DMS79 treated with DMSO at 0.1 percent for 48 hours (cell line): ENCODE measurements at places on chromosomes 13 and 19.

DNA sequence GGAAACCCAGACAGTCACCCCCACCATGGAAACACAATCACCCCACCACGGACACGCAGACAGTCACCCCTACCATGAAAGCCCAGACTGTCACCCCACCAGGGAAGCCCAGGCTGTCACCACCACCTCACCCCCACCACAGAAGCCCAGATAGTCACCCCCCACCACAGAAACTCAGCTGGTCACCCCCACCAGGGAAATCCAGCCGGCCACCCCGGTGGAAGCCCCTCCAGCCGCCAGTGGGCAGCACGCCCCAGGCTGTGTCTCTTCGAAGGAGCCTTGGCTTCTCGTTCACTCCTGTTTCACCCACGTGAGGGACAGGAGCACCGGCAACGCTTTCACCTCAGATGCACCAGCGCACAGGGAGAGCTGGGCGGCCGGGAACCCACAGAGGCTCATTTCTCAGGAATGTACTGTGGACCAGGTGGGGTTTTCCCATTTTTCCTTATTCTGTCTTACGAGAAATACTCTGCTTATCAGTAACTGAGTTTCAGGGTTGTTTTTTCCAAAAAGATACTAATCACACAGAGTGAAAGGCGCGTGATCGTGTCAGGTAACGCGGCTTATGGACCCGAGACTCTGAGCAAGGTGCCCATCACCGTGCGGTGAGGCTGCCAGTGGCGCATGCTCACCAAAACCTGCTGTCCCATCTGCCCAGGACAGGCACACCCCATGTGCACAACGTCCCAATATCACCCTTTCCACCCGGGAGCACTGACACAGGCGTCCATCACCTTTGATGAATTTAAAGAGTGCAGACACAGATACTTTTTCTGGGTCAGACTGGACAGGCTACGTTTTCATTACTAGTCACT is 28.0 kb downstream of the CARS2 start:
- no peak for DNase-seq

DNA sequence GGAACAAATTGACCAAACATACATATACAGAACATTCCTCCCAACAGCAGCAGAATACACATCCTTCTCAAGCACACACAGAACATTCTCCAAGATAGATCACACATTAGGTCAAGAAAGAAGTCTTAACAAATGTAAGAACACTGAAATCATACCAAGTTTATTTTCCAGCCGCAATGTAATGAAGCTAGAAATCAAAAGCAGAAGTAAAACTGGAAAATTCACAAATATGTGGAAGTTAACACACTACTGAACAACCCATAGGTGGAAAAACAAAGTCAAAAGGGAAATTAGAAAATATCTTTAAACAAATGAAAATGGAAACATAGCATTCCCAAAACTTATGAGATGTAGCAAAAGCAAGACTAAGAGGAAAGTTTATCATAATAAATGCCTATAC is 692.6 kb downstream of the DIAPH3 start:
- no peak for DNase-seq

DNA sequence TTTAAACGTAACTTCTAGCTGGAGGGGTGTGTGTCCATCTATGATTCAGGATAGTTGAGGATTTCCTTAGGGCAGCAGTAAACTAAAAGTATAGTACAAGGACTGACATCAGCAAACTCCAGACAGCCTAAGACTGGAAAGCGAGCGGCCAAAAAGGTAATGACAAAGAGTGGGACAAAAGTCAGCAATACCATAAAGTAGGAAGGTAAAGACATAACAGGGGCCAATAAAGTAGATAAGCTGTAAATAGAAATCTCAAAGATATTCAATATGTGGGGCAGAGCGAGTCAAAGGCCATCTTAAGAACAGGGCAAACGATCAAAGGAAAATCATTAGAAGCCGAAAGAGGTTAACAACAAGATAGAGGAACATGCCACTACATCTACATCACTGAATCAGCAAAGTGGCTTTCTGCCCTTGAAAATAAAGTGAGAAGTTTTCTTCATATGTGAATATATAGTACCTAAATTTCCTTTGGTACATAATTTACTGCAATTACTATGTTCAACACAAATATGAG is 167.2 kb downstream of the DIAPH3 start:
- DNase-seq, result no peak

- DNase-seq, result no peak
Observed at GRCh38 chr19:35963514-35963913, 27.3 kb downstream of the LRFN3 start.

GRCh38 chr13:113293686-113294085 is 3.4 kb upstream of the LAMP1 start:
- DNase-seq, result no peak

GRCh38 chr19:48926909-48927308 is 6.6 kb upstream of the DHDH start:
- no peak for DNase-seq

DNA sequence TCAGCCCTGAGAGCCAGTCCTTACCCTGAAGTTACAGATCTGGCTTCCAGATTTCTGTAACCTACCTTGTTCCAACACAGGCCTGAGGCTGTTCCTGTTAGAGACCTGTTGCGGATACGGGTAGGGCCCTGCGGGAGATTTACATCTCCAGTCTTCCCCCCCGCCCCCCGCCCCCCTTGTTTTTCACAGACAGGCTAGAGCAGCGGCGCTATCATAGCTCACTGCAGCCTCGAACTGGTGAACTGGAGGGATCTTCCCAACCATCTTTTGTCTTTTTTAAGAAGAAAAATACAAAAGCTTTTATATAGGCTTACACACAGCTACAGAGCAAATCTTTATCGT is 10.6 kb upstream of the CEACAM21 start:
- no peak for DNase-seq

DNA sequence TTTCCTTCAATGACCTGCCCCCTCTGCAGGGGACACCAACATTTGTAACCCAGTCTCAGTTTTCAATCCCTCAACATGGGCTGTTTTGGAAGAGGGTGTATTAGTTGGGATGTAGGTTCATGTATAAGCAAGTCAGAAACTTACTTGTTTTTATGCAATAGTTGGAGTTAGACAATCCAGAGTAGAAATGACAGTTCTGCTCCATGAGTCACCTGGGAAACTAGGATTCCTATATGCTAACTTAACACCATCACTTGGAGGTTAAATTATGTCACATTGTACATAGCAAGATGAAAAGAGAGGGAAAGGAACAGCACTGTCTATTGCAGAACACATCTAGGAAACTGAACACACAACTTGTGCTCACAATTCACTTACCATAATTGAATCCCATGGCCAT is 436.4 kb downstream of the RFC3 start:
- no peak for DNase-seq

- no peak for DNase-seq
Observed at GRCh38 chr19:7982103-7982502, 23.3 kb downstream of the ELAVL1 start.

DNA sequence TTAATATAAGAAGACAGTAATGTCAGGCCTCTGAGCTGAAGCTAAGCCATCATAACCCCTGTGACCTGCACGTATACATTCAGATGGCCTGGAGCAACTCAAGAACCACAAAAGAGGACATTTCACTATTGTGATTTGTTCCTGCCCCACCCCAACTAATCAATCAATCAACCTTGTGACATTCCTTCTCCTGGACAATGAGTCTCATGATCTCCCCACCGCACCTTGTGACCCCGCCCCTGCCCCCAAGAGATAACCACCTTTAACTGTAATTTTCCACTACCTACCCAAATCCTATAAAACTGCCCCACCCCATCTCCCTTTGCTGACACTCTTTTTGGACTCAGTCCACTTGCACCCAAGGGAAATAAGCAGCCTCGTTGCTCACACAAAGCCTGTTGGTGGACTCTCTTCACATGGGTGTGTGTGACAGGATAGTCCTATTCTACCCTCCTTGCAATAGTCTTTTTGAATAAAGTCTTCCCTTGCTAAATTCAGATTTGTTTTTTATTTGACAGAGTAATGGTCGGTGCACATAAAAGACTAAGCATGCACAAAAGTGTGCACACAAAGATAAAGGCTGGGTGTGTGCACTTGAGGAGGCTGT is 14.0 kb downstream of the CD70 start:
- no peak for DNase-seq

DNA sequence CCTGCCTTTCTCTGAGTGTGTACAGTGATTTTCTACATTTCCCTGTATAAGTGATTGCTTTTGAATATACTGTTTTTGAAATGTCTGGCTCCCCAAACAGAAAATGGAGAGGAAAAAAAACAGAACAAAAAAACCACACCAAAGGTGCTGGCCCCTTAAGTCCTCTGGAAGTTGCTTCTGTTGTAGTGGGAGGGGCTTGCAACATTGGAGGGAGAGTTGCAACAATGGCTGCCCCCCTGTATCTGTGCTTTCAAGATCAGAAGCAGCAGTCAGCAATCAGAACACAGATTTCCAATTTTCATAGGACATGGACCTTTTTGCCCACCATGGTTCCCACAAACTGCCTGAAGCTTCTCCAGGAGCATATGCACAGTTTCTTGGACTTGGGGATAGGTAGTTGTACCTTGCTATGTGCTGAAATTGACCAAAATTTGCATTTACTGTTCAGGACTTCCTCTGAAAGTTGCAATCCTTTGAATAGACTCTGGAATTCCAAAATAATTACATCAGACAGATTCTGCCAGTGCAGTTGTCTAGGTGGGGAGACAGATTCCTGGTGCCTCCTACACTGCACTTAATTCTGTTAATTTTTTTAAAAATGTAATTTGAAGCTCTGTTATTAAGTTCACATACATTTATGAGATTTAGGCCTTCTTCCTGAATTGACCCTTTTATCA is 13.8 kb downstream of the BIVM start:
- no peak for DNase-seq

DNA sequence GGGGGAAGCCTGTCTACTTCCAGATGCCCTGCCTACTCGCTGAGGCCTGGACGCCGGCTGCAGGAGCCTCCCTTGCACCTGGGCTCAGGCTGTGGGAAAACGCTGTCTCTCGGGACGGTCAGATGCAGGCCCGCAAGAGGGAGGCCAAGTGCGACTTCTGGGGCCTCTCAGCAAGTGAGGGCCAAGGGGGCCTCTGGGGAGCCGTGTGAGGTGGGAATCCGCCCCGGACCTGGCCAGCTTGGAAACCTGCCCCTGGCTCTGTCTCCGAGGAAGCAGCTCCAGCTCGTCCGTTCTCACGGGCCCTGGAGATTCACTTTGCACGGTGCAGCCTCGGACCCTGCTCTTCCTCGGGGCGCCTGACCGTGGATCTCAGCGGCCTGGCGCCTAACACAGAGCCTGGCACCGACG is 11.4 kb upstream of the CRTC1 start:
- DNase-seq, result no peak

GRCh38 chr19:46926170-46927071 is 65.6 kb downstream of the ARHGAP35 start:
- no peak for DNase-seq

- no peak for DNase-seq
Observed at GRCh38 chr13:44302233-44302632, 71.4 kb upstream of the SERP2 start.

DNA sequence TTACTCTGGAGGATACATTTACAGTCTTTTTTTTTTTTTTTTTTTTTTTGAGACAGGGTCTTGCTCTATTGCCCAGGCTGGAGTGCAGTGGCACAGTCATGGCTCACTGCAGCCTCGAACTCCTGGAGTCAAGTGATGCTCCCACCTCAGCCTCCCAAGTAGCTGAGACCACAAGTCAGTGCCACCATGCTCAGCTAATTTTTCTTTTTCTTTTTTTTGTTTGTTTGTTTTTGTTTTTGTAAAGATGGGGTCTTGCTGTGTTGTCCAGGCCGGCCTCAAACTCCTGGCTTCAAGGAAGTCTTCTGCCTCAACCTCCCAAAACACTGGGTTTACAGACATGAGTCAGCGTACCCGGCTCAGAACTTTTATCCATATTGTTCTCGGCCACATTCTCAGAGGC is 64.5 kb downstream of the INSR start:
- no peak for DNase-seq

DNA sequence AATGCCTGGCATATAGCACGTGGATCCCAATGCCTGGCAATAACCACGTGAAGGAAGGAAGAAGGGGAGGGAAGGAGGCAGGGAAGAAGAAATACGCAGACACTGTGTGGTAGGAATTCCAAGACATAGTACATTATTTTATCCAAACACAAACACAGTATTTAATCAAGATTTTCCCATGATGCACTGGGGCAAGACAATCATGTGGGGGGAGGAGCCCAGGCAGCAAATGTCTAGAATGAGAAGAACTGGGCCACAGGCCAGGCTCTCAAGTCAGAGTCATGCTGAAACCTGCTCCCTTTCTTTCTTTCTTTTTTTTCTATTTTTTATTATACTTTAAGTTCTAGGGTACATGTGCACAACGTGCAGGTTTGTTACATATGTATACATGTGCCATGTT is 717.9 kb downstream of the UQCRFS1 start:
- no peak for DNase-seq

- DNase-seq, result no peak
Observed at GRCh38 chr19:54383330-54383729, 18.6 kb upstream of the LAIR1 start.

GRCh38 chr13:31639443-31640163 is 99.7 kb upstream of the RXFP2 start:
- DNase-seq, result peak; percentile 42

GRCh38 chr19:52398081-52398441 is 412 bp downstream of the ZNF528 start:
- peak; percentile 16 for DNase-seq

- DNase-seq, result no peak
Observed at GRCh38 chr19:871446-872265, 12.2 kb downstream of the CFD start.

GRCh38 chr13:52991344-52992020 is 37.1 kb upstream of the OLFM4 start:
- DNase-seq, result no peak

- no peak for DNase-seq
Observed at GRCh38 chr13:22082030-22082429, 411.2 kb downstream of the FGF9 start.
